ENCODE measurements at places on chromosomes 11 and 22.

DNA sequence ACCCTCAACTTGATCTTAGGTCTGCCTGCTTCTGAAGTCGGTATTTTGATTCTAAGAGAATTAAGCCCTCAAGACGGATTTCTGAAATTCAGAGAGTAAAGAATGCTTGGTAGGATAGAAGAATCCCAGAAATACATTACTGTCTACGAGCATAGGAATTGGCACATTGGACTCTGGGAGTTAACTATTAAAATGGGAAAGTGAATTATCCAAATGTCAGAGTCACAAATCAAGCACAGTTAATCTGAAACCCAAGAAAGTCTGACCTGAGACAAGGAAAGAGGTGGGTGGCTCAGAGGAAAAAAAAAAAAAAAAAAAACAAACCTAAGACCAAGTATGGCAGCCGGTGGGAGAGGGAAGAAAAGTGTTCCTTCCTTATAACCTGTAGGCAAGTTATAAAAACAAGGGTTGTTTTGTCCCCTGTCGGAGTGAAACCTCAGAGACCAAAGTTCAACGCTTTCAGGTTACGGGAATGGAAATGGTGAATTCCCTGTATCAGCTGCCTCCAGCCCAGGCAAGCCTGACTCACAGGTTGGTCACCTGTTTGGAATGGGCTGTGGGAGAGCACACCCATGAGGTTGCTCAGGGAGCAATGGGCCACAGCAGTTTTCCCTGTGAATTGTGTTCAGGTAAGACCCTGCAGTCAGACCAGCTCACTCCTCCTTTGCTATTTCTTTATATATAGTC, 139.0 kb downstream of the ETS1 start:
- DNase-seq, result no peak

- no peak for DNase-seq
Measured at GRCh38 chr11:38481391-38481790, 1883.4 kb upstream of the RAG2 start.

- no peak for DNase-seq
Measured at GRCh38 chr11:112599856-112600533, 339.3 kb upstream of the PLET1 start.

DNA sequence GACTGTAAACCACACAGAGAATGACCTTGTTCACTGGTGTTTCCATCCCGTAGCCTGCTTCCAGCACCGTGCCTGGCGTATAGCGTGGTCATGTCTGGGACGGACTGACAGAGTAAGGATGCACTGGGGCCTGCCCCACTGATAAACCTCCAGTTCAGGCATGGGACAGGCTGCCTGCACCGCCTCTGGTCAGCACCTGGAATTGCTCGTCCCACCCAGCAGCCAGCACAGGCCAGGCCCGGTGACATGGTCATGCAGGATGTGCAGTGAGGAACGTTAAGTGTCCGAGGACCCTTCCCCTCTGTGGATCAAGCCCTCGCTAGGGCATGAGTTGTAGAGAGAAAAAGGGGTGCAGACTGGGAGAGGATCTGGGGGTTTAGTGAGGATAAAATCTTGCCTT, 44.8 kb downstream of the LMO1 start:
- no peak for DNase-seq

DNA sequence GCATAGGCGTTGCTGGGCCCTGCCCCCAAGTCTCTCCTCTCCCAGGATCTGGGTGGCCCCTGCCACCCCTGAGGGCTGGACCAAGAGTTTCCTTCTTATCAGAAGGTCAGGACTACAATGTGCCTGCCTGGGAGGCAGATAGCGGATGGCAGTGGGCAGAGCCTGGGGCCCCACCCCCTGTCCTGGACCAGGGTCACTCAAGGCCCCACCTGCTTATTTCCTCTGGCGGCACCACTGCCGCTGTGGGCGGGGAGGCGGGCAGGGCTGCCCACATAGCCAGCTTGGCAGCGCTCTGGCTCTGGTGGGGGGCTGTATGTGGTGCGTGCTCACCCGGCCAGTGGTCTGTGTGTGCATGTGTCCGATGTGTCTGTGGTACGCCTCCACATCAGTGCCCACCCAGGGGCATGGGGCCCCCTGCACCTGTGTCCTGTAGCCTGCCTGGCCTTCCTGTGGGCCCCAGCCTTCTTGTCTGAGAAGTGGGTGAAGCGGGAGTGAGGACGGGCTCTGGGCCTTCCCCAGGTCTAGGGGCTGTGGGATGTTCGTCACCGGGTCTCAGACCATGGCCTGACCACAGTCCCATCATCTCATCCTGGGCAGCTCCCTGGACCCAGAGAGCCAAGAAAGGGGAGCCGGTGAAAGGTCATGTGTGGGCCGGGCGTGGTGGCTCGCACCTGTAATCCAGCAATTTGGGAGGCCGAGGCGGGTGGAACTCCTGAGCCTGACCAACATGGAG, 3.0 kb downstream of the GAS2L1 start:
- peak; percentile 8 for DNase-seq

DNA sequence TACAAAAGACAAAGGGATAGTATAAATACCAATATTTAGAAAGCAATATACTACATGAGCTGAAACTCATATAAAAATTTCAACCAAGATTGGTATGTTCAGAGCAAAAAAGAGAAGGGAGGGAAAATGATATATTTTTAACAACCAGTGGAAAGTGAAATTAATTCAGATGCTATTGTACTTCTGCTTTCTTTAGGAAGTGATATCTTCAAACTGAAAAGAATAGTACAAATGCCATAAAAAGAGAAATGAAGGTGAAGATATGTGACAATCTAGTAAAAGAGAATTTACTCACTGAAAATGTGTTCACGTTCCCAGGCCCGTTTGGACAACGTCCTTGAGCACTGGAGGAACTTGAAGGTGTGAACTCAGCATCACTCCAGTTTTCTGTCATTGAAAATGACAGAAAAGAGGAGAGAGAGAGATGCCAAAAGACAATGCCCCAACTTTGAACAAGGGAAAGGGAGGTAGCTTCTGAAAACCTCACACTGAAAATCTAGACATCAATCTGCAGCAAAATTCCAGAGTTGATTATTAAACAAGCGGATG, 47.5 kb downstream of the SC5D start:
- DNase-seq, result no peak

DNA sequence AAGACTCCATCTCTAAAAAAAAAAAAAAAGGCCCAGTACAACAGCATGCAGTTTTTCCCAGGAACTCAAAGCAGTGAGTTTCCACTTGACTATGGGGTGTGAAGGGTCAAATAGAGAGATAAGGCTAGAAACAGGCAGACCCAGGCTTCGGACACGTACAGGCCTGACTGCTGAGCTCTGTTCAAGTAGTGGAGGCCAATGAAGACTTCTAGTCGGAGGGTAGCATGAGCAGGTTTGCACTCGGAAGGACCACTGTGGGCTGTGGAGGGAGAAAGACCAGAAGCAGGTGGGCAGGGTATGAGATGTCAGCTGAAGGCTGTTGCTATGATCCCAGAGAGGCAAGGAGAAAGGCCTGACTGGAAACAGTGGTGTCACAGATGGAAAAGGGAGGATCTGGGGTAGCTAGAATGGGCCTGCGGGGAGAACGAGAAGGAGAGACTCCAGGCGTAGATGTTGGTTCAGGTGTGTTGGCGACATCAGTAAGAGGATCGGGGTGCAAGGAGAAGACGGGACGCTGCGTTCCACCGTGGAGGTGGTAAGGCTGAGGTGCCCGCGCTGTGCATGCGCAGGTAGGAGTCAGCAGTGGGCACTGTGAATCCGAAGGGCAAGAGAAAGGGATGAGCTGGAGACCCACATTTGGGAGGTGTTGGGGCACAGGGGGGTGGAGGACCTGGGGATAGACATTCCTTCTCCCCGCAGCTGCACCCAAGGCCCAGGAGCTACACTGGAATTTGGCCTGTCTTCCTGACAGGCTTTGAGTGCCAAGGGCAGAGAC, 49.4 kb upstream of the RAB1B start:
- DNase-seq, result no peak

DNA sequence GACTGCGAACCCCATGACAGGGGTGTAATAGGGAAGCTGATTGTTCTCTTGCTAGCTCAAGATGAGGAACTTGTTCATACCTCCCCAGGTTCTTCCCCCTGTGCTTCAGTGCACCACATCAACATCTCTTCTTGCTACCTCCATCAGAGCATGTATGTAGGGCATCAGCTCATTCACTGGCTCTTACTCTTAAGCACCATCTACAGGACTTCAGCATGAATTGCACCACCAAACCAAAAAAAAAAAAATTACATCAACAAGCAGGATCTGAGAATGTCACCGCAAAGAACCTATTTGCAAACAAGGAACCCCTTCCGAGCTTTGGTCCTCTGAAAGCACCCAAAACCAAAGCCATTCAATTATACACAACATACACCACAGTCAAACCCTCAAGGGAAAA, 2226.5 kb upstream of the RAG2 start:
- DNase-seq, result no peak

GRCh38 chr22:26998129-26998528, 340.7 kb downstream of the MIAT start:
- no peak for DNase-seq

GRCh38 chr11:117089685-117090084, 8.5 kb downstream of the SIK3 start:
- DNase-seq, result no peak

- DNase-seq, result no peak
Measured at GRCh38 chr11:72511393-72512047, 77.2 kb upstream of the CLPB start.

DNA sequence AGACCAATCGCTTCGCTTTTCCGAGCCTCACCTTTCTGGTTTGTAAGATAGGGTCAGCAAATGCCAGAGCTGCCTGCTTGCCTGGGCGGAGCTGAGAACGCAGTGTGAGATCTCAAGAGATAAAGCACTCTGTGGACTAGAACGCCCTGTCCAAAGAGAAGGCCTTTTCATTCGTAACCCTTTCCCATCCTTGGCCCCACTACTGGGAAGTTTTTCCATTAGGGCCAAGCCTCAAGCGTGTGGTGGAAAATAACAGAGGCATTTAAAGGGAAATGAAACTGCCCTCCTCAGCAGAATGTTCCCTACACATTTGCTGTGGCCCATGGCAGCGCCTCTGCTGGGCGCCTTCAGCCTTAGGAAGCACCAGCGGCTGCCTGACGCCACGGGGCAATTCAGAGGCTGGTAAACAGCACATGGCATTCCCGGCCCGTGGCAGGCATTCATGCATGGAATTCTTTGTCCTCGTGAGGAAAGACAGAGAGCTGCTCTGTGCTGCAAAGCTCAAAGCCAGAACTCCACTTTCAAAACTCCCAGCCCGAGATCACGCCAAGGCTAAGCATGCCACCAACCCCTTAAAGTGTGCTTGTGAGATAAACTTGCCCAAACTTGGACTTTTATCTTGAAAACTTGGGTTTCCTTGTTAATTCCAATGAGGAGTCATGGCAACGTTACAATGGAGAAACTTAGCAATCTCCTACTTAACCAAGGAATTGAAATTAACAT, 38.1 kb downstream of the AHNAK start:
- no peak for DNase-seq

- no peak for DNase-seq
Measured at GRCh38 chr11:36407356-36407755, 102.7 kb downstream of the TRAF6 start.

DNA sequence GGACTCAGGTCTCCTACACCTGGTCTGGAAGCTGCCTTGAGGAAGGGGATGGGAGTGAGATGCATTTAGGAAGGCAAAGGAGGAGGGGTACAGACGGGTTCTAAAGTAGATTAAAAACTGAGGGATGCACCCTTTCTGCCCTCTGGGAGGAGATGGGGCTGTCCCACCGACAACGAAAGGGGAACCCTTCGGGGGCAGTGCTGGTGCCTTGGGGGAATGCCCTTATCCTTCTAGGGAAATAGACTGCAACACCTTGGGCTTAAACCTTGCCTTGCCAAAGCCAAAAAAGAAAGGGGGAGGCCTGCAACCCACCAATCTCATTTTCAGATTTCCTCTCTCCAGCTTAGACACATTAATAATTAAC, 89.8 kb downstream of the PLEKHA7 start:
- DNase-seq, result no peak

DNA sequence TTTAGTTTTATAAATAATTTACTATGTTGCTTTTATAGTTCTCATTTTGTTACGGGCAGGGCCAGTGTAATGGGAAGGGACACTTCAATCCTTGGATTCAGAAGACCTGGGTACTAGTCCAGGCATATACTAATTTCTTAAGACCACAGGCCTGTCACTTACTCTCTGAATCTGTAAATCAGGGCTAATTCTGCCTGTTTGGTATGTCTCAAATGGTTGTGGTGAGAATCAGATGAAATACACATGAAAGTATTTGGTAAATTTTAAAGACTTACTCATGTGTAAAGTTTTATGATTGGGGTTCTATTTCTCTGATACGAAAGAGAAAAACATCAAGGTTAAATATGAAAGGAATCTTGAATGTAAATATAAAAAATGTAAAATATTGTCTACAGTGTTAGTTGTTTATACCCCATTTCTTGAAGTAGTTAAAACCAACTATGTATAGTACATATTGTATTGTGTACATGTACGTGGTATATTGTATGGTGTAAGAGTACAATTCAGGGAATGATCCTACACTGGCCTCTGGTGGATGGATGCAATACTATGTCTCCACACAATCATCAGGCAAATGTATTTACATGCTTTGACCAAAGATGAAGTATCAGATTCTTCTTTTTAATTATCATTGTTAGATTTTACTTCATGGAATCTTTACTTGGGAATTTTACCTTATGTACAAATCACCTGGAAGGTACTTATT, 24.5 kb upstream of the RAG2 start:
- no peak for DNase-seq

DNA sequence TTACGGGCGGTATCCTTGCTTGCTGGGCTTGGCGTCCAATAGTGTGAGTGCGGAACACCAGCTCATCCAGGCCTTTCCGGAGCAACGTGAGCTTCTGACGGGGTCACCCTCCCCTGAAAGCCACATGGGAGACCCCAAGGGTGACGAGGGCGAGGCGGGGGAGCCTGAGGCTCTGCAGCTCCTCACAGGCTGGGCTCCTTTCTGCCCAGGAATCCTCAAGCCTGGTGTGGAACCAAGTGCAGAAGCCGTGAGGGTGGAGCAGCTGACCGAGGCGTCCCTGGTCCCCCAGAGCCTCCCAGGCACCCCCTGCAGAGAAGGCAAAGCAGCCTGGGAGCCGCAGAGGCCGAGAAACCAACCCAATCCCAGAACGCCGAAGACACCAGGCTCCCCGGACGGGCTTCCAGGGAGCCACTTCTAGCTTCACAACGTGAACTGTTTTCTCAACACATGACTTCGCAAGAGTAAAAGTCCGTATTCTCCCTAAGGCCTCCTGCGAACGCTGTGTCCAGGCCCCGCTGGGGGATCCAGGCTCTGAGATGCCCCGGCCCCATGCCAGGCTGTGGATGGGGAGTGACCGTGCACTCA, 530.3 kb downstream of the BRD1 start:
- no peak for DNase-seq

DNA sequence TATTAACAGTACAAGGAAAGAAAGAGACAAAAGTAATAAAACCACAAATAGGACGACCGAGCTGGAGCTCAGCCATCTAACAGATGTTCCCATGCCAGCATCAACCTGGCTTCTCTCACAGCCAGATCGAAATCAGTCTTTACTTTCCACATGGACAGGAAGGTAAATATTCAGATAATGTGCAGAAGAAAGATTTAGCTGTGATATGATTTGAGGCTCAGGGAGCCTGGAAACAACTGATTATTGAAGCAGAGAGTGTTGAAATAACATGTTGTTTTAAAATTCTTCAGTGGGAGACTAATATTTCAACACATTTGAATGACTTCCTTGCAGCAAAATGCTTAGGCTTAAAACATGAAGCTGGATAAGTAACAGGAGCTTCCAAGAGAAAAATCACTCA, 546.8 kb downstream of the ETS1 start:
- DNase-seq, result no peak
